Keratinocyte (primary cell): ENCODE measurements at places on chromosomes 13 and 19. TPM values are rescaled to one million over a fixed set of nuclear protein-coding genes. Genes with fewer than 3 reads are reported as not detected.

DNA sequence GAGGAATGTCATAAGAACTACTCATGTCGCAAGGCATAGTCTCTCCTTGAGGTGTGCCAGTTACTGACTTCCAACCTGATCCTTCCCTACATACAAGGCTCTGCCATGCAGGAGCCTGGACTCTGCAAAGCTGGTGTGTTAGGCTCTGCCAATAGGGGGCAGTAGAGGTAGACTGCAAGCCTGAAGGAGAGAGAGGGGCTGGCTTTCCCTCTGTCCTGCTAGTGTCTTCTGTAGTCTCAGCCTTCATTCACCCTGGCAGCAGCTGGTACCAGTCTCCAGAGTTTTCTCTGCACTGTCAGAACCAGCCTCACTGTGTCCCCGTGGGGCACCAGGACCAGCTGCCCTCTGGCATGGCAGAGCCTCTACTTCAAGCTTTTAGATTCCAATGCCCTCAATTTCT is 14.5 kb downstream of the SHISA2 start:
- H3K27ac ChIP-seq, result no peak overlapping the region
- no peaks in the 10 kb centered on the region for H3K27me3 ChIP-seq
- no peaks in the 10 kb centered on the region for H3K36me3 ChIP-seq
- DNase-seq, result no peak

DNA sequence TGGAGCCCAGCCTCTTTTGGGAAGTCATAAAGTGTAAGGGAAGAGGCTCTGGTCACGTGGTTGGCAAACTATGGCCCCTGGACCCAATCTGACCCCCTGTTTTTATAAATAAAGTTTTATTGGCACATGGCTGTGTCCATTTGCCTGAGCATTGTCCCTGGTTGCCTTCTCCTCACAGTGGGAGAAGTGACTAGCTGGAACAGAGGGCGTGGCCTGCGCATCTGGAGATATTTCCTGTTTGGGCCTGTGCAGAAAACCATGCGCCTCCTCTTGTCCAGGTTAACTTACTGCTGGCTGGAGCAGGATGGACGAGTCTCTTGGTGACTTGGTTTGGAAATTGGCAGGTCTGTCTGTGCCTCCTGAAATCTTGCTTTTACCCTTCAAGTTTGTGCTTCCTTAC is 48.3 kb downstream of the KDM4B start:
- no peak for DNase-seq
- H3K36me3 ChIP-seq, result peaks cover 4% of the 10 kb centered on the region
- H3K4me3 ChIP-seq, result no peak overlapping the region

DNA sequence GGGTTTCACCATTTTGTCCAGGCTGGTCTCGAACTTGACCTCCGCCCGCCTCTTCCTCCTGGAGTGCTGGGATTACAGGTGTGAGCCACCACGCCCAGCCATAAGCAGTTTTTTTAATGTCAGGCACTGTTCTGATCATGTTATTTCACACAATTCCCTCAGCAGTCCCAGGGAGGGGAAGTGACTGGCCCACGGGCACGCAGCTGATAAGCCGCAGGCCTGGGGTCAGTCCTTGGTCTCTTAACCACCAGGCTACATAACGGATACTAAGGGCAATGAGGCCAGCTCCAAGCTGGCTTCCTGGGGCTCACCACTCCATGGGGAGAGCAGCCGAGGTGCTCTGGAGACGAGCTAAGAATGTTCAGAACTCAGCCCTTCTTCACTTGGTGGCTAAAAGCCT is 13.5 kb downstream of the BRSK1 start:
- H3K36me3 ChIP-seq, result no peaks in the 10 kb centered on the region
- H3K27me3 ChIP-seq, result no peaks in the 10 kb centered on the region
- DNase-seq, result no peak
- H3K4me1 ChIP-seq, result peaks cover 2% of the 10 kb centered on the region
- no peak overlapping the region for H3K4me3 ChIP-seq

GRCh38 chr19:6457958-6458694 is 1.5 kb downstream of the SLC25A23 start:
- no peak overlapping the region for H3K27ac ChIP-seq
- H3K36me3 ChIP-seq, result peaks cover 6% of the 10 kb centered on the region
- H3K4me3 ChIP-seq, result no peak overlapping the region
- peaks cover 10% of the 10 kb centered on the region for H3K4me1 ChIP-seq

- H3K36me3 ChIP-seq, result peaks cover 3% of the 10 kb centered on the region
- DNase-seq, result peak; percentile 89
- H3K4me1 ChIP-seq, result peaks cover 11% of the 10 kb centered on the region
- peak within 1 kb of the TSS; percentile 58 for H3K4me3 ChIP-seq
- no peaks in the 10 kb centered on the region for H3K27me3 ChIP-seq
Observed at GRCh38 chr19:9309139-9309973, at the start of gene ZNF699. Gene ZNF699 (minus strand): TSS chr19:9309838. CDS start chr19:9305119, 4,719 bp downstream.

GRCh38 chr13:43170506-43170905 is 147.1 kb downstream of the DNAJC15 start:
- no peak for DNase-seq
- no peaks in the 10 kb centered on the region for H3K4me1 ChIP-seq
- no peaks in the 10 kb centered on the region for H3K36me3 ChIP-seq
- H3K27ac ChIP-seq, result no peak overlapping the region

DNA sequence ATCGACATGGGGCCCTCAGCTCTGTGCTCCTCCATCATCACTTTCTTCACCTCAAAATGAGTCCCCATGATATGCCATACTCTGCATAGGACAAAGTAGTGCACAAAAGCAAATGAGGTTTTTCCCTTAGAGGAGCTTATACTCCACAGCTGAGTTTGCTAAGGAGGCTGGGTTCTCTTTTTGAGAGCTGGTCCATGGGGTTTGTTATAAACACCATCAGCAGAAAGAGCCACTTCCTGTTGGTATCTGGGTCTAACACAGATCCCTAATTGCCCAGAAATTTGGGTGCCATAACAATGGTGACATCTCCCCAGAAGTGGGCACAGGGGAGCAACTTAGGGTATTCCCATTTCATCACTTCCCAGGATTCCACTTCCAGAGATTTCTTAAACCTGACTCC is 395.7 kb downstream of the FOXO1 start:
- no peak overlapping the region for H3K27ac ChIP-seq
- no peaks in the 10 kb centered on the region for H3K36me3 ChIP-seq

GRCh38 chr13:99004978-99005377 is 27.1 kb upstream of the DOCK9 start:
- DNase-seq, result no peak
- H3K27me3 ChIP-seq, result no peaks in the 10 kb centered on the region
- H3K27ac ChIP-seq, result no peak overlapping the region
- H3K4me1 ChIP-seq, result peaks cover 28% of the 10 kb centered on the region

DNA sequence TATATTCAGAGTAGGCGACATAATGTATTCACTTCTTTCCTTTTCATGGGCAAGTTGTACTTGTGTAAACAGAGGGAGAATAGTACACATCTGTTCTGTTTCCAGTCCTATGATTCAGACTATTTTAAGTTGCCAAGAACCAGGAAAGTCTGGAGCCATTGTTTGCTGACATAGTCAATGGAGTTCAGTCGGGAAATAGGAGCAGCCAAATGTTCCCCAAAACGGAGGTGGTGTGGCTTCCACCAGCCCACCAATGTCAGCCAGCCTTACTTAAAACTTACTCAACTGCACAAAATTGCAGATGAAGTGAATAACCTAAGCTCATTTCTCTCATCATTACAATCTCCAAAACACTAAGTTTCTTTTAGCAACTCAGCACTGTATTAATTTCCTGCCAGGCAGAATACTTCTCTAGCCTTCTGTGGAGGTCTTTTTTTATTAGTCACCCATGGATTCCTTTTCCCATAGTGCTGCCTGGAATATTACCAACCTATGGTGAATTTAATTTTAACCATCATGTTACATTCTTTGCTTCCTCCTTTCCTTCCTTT is 22.3 kb upstream of the CSNK1A1L start:
- no peaks in the 10 kb centered on the region for H3K4me1 ChIP-seq
- H3K36me3 ChIP-seq, result no peaks in the 10 kb centered on the region

- H3K4me1 ChIP-seq, result peaks cover 15% of the 10 kb centered on the region
- no peak overlapping the region for H3K27ac ChIP-seq
- no peaks in the 10 kb centered on the region for H3K27me3 ChIP-seq
Observed at GRCh38 chr19:56104423-56104822, 16.7 kb downstream of the ZNF787 start.

- no peaks in the 10 kb centered on the region for H3K27me3 ChIP-seq
- no peak overlapping the region for H3K4me3 ChIP-seq
- no peaks in the 10 kb centered on the region for H3K36me3 ChIP-seq
- H3K27ac ChIP-seq, result no peak overlapping the region
- no peaks in the 10 kb centered on the region for H3K4me1 ChIP-seq
- no peak for DNase-seq
Observed at GRCh38 chr13:80742033-80742432, 401.1 kb upstream of the SPRY2 start.

DNA sequence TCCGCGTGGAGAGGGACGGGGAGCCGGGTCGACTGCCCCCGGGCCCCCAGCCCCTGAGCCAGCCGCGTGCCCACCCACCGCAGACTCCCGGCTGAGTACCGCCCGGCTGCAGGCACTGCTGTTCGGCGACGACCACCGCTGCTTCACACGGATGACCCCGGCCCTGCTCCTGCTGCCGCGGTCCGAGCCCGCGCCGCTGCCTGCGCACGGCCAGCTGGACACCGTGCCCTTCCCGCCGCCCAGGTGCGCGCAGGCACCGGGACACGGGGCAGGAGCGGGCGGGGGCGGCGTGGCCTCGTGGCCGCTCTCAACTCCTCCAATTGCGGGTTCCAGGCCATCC is 1.6 kb downstream of the AMH start:
- H3K36me3 ChIP-seq, result peaks cover 4% of the 10 kb centered on the region
- no peaks in the 10 kb centered on the region for H3K4me1 ChIP-seq
- H3K4me3 ChIP-seq, result no peak overlapping the region
- H3K27me3 ChIP-seq, result peaks cover 49% of the 10 kb centered on the region

GRCh38 chr19:30631033-30631370 is 258.8 kb downstream of the ZNF536 start:
- H3K4me1 ChIP-seq, result no peaks in the 10 kb centered on the region
- no peaks in the 10 kb centered on the region for H3K36me3 ChIP-seq
- DNase-seq, result no peak
- H3K4me3 ChIP-seq, result no peak overlapping the region

- no peak overlapping the region for H3K4me3 ChIP-seq
- no peak overlapping the region for H3K27ac ChIP-seq
- H3K36me3 ChIP-seq, result no peaks in the 10 kb centered on the region
- no peak for DNase-seq
Observed at GRCh38 chr19:35034005-35034502, 3.8 kb downstream of the SCN1B start.

- H3K27me3 ChIP-seq, result no peaks in the 10 kb centered on the region
- DNase-seq, result no peak
- H3K4me1 ChIP-seq, result peaks cover 3% of the 10 kb centered on the region
Observed at GRCh38 chr13:109922518-109922917, 136.1 kb upstream of the IRS2 start.

- H3K27me3 ChIP-seq, result no peaks in the 10 kb centered on the region
- no peak overlapping the region for H3K4me3 ChIP-seq
- H3K27ac ChIP-seq, result no peak overlapping the region
- H3K36me3 ChIP-seq, result no peaks in the 10 kb centered on the region
- no peaks in the 10 kb centered on the region for H3K4me1 ChIP-seq
Observed at GRCh38 chr13:114103801-114104654, 28.4 kb downstream of the RASA3 start.

DNA sequence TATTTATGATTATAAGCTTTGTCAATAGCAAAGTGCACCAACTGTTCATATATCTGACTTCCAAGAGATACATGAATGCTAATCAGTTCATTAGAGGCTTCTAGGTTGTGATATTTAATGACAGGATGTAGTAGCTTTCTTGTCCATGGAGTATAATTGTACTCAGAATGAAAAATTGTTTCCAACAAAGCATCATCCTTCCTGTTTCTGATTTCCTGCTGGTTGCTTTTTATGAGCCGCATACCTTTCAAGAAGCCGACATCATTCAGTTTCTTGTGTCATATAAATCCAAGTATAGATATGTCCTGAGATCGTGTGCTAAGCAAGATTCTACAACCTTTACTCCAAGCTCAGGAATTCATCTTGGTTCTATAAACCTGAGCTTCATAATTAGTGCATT is 326.6 kb downstream of the DIAPH3 start:
- H3K4me3 ChIP-seq, result no peak overlapping the region
- no peaks in the 10 kb centered on the region for H3K36me3 ChIP-seq
- H3K27ac ChIP-seq, result no peak overlapping the region

DNA sequence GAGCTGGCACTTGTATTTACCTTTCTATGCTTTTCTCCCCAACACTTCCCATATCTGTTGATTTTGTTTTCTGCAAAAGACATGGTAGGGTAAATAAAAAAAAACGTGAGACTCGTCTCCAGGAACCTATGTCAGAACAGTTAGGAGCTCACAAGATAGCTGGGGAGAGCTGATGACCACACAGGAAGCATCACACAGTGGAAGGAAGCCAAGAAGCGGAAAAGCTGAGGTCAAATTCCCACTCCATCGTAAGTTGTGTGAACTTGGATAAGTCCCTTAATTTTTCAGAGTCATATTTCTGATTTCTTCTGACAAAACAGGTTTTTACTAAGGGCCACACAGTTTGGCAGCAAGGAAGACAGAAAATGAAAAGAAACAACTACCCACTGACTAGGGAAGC is 199.6 kb downstream of the KLF5 start:
- no peak for DNase-seq
- peaks cover 34% of the 10 kb centered on the region for H3K4me1 ChIP-seq

GRCh38 chr19:45819769-45820168 is 4.7 kb upstream of the RSPH6A start:
- peaks cover 14% of the 10 kb centered on the region for H3K36me3 ChIP-seq
- no peaks in the 10 kb centered on the region for H3K27me3 ChIP-seq
- H3K4me3 ChIP-seq, result no peak overlapping the region
- no peak overlapping the region for H3K27ac ChIP-seq
- peaks cover 18% of the 10 kb centered on the region for H3K4me1 ChIP-seq

DNA sequence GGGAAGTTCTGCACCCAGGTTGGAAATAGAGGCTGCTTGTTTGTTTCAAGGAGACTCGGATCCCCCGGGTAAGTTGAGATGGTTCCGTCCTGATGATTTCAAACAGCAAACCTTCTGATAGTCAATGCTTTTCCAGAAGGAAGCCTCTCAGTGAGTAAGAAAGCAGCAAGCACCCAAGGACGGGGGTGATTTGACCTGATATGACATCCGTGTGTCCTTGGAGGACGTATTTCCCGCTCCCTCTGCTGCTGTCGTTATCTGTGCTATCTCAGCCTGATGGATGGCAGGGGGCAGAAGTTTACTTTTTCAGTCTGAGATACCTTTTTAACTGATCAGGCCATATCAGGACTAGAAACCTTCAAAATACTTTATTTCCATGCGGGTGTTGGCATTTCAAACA is 5.7 kb upstream of the GGACT start:
- no peaks in the 10 kb centered on the region for H3K36me3 ChIP-seq
- H3K27ac ChIP-seq, result no peak overlapping the region
- H3K4me1 ChIP-seq, result no peaks in the 10 kb centered on the region
- no peak overlapping the region for H3K4me3 ChIP-seq
- H3K27me3 ChIP-seq, result no peaks in the 10 kb centered on the region

GRCh38 chr13:101455863-101456262 is 3.4 kb downstream of the ITGBL1 start:
- no peaks in the 10 kb centered on the region for H3K27me3 ChIP-seq
- peak; percentile 67 for DNase-seq
- peaks cover 1% of the 10 kb centered on the region for H3K36me3 ChIP-seq
- H3K4me1 ChIP-seq, result peaks cover 47% of the 10 kb centered on the region
- peak overlapping the region; percentile 42 for H3K4me3 ChIP-seq

Gene PODNL1
- 1.0 to 2.1 TPM (median 1.5 TPM) in 3 replicates for polyA plus RNA-seq

Gene ZNF730
- polyA plus RNA-seq, result 0.05 to 0.08 TPM (median 0.06 TPM) in 3 replicates

Gene NALCN
- polyA plus RNA-seq, result 0.07 to 0.16 TPM (median 0.12 TPM) in 3 replicates

Gene FBN3
- polyA plus RNA-seq, result not detected in 3 replicates

Gene RDH8
- polyA plus RNA-seq, result not detected in 3 replicates

Gene IGFL1
- 14.0 to 86.6 TPM (median 21.3 TPM) in 3 replicates for polyA plus RNA-seq

Gene USHBP1
- not detected in 3 replicates for polyA plus RNA-seq

Gene ZNF837
- 0.29 to 1.0 TPM (median 0.39 TPM) in 3 replicates for polyA plus RNA-seq

Gene CFAP97D2
- polyA plus RNA-seq, result not detected in 3 replicates
